ENCODE measurements at places on chromosomes 1 and 21.
A peak's percentile ranks its signal among the peaks of the same experiment; 100 is the strongest.

DNA sequence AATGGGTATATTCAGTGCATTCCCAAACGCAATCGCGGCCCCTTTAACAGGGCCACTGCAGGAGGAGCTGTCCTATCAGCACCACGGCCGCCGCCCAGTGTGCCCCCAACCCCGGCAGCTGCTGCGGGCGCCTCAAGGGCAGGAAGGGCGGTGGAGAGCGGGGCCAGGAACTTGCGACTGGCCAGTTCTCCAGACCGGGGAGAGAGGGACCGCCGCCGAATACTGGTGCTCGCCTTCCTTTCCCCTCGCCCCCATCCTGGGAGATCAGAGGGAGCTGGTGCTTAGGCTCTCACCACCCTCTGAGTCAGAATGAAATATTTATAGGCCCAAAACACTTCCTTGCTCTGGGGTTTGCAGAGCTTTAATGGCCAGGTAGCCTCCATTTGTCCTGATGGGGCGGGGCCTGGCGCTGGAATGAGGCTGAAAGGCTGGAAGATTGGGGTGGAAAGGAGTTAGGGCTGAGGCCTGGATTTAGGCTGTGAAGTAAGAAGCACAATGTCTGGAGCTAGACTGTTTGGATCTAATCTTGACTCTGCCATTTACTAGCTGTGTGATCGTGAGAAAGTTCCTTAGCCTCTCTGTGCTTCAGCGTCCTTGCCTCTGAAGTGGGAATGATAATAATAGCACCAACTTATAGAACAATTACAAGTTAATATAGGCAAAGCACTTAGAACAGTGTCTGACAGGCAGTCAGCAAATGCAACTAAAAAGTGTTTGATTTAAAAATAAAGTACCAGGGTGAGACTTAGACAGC is 75.5 kb downstream of the NAV1 start:
- peak; percentile 27 for DNase-seq

GRCh38 chr1:201818971-201819750 is 9.8 kb upstream of the IPO9 start:
- no peak for DNase-seq

DNA sequence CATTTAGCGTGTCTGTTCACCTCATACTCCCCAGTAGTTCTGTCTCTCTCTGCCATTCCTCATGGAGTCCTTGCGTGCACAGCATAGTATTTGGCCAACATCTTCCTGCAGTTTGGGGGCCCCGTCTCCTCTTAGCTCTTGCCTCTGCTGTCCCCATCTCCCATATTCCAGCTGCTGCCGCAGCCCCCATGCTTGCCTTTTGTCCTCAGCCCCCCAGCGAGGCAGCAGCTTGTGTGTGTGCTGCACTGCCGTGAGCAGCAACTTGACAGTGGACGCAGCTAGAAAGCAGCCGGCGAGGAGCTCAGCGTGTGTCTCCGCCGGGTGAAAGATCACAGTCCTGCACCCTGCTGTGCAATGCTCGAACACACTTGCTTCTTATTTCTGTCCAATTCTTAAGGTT is 164.2 kb upstream of the COL6A1 start:
- no peak for DNase-seq

DNA sequence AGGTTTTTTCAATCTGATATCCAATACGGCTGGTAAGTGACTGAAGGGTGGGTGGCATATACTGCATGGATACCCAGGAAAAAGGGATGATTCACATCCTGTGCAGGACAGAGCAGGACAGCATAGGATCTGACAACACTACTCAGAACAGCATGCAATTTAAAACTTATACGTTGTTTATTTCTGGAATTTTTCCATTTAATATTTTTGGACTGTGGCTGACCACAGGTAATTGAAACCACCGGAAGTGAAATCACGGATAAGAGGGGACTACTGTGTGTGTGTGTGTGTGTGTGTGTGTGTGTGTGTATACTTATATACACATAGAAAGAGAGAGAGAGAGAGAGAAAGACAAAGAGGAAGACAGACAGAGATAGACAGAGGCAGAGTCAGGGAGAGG is 23.0 kb downstream of the ERICH3 start:
- no peak for DNase-seq

- DNase-seq = no peak
Measured at GRCh38 chr1:193181536-193181935, 4.9 kb downstream of the B3GALT2 start.

- DNase-seq = no peak
Measured at GRCh38 chr1:27363766-27364695, 2.7 kb downstream of the MAP3K6 start.

- DNase-seq = no peak
Measured at GRCh38 chr1:26972390-26972789, 12.1 kb upstream of the KDF1 start.

GRCh38 chr1:198563583-198563982 is 23.1 kb upstream of the ATP6V1G3 start:
- no peak for DNase-seq

- no peak for DNase-seq
Measured at GRCh38 chr1:17086751-17087150, 32.5 kb downstream of the PADI2 start.

- no peak for DNase-seq
Measured at GRCh38 chr21:45768011-45768739, 124.7 kb downstream of the PCBP3 start.

- no peak for DNase-seq
Measured at GRCh38 chr1:175733722-175734121, 9.7 kb downstream of the TNR start.

DNA sequence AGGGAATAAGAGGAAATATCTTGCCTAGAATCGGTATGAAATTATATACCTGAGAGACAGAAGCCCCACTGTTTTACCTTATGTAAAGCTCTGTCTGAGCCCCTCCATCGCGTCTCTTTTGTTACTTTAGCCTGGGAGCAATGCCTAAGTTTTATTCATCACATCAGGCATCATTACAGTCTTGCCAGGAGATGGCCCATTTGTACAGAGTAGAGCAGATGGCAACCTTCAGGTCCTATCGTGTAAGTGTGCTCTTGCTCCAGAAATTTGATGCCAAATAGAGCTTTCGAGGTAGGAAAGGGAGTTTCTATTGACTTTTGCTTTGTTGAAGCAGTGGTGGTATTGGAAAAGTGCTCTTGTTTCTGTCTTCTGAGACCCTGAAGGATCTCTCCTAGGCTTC is 24.9 kb downstream of the CFAP126 start:
- no peak for DNase-seq

DNA sequence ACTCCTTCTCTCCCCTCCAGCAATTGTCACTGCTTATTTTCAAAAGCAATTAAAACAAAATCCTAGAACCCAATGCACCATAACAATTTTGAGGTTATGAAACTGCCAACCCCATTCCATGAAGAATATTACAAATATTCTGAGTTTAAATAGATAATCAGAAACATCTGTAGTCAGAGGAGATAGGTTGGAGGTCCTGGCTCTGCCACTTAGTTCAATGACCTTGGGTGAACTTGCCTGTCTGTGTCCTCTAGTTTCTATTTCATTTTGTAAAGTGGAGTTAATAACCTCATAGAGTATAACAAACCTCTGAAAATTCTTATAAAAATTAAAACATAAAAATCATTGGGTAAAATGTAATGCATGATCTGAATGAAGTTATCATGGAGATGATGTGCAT is 164.6 kb downstream of the KCTD3 start:
- DNase-seq = no peak

- no peak for DNase-seq
Measured at GRCh38 chr1:61426885-61427284, 298.1 kb downstream of the TM2D1 start.

DNA sequence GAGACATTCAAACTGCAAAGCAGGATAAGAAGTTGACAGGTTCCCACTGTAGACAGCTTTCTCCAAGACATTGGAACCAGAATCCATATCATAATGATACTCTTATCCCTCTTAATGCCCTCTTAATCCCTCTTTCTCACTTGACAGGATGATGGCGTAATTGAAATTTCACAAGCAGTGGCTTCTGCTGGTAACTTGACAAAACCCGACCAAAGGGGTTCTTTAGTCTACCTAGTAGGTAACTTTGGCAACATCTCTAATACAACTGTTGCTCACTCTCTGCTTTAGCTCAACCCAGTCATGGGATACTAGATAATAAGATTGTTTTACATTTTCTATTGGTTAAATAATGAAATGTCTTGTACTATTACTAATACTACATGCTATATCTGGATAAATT is 34.7 kb downstream of the S100A10 start:
- no peak for DNase-seq

DNA sequence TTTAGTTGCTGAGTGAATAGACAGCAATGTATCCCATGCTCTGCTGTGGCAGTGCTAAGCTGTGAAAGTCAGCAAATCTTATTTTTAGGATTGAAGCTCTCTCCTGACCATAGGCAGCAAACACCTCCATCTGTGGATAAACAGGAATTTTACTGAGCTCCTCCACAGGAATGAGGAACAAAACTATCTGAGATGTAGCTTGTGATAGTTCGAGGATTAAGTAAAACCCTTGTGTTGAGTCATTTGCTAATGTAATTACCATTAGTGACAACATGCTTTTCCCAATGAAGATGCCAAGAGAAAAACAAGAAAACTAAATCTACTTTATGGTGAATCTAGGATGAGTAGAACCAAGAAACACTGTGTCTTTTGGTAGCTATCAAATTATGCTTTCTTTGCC is 122.7 kb downstream of the CLEC20A start:
- DNase-seq = no peak

- no peak for DNase-seq
Measured at GRCh38 chr1:235403593-235403992, 36.4 kb downstream of the TBCE start.

GRCh38 chr1:43529206-43529731 is 1.4 kb upstream of the PTPRF start:
- DNase-seq = peak; percentile 85

DNA sequence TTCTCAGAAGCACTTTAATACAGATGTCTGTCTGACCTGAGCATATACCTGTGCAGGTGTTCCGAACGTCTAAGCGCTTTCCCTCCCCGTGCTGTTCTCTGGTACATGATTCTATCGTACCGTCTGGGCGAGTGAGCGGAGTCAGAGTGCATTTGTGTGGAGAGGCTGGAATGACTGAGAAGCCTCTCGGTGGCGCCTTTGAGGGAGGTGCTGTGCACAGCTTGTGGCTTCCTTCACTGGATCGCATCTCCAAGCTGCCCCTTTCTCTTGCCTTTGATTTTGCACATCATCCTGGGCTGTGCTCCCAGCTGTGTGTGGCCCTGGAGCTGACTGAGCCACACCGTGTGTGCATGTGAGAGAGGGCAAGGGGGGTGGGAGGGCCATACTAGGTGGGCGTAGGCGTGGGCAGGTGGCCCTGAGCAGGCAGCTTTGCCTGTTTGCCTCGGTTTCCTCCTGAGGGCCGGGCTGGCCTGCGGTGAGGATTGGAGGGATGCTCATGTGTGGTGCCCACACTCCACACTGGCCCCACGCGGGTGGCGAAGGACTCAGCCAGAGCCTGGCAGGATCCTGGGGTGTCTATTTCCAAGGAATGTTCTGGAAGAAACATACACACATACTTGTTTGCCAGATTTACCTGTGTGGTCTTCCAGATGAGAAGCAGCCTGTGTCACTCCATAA is 105.3 kb downstream of the ADARB1 start:
- no peak for DNase-seq

- no peak for DNase-seq
Measured at GRCh38 chr1:52856026-52856425, 13.5 kb downstream of the ZYG11A start.

GRCh38 chr1:8010080-8010664 is 15.9 kb downstream of the ERRFI1 start:
- no peak for DNase-seq

- no peak for DNase-seq
Measured at GRCh38 chr1:47901001-47901575, 96.1 kb downstream of the TRABD2B start.

GRCh38 chr1:218728898-218729565 is 383.9 kb downstream of the TGFB2 start:
- no peak for DNase-seq

DNA sequence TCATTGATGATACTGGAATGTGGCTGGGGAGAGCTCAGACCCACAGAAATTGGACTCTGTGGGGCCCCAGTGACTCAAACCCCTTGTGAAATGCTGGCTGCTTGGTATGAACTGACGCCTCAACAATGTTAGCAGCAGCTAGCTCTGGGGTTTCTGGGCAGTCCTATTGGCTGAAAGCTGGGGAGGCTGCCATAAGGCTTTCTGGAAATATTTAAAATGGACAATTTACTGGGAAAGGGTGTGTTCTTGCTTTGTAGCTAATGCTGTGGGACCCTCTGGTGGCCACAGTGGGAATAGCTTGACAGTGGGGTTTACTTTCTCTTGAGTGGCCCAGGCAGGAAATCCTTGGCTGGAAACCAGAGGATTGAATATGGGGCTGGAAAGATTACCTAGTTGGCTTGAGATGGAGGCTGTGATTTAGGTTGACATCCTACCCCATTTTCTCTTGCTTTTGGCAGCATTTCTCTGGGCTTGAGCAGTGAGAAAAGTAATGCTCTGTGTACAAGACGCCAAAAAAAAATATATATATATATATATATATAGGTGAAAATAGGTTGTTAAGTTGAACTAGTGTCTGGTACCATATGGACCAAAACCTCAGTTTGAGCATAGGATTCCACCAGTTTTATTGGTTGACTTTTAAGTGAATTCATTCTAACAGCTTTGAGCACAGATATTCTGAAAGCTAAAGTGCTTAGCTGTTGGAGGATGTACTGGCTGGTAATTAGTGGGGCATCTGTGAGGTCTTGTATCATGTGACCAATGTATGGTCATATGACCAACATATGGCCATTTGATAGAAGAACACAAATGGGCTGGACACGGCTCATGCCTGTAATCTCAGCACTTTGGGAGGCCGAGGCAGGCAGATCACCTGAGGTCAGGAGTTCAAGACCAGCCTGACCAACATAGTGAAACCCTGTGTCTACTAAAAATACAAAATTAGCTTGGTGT is 8.2 kb upstream of the S100A10 start:
- peak; percentile 88 for DNase-seq
